HT-29 (cell line): ENCODE measurements at places on chromosomes 2 and 18.
A peak's percentile ranks its signal among the peaks of the same experiment; 100 is the strongest.

- no peak for DNase-seq
These were observed 71.3 kb upstream of the TEX51 start for GRCh38 chr2:126827371-126827770.

DNA sequence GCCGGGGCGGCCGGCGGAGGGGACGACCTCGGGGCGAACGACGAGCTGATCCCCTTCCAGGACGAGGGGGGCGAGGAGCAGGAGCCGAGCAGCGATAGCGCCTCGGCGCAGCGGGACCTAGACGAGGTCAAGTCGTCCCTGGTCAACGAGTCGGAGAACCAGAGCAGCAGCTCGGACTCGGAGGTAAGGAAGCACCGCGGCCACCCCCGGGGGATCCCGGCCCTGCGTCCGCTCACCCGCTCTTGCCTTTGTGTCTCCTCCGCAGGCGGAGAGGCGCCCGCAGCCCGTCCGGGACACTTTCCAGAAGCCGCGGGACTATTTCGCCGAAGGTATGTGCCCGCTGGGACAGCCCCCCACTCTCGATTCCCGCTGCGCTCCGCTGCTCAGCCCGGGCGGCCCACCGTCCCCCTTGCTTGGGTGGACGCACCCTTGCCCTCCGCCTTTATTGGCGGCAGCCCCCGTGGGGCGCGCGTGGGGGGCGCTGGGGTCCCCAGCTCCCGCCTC, 611 bp downstream of the TCF7L1 start:
- no peak for DNase-seq

GRCh38 chr2:38533757-38534545, 68.8 kb downstream of the HNRNPLL start:
- no peak for DNase-seq

GRCh38 chr2:105365206-105365605, 27.9 kb downstream of the C2orf49 start:
- DNase-seq, result no peak

- DNase-seq, result peak; percentile 61
These were observed 16.8 kb upstream of the ALPI start for GRCh38 chr2:232438951-232439757.

DNA sequence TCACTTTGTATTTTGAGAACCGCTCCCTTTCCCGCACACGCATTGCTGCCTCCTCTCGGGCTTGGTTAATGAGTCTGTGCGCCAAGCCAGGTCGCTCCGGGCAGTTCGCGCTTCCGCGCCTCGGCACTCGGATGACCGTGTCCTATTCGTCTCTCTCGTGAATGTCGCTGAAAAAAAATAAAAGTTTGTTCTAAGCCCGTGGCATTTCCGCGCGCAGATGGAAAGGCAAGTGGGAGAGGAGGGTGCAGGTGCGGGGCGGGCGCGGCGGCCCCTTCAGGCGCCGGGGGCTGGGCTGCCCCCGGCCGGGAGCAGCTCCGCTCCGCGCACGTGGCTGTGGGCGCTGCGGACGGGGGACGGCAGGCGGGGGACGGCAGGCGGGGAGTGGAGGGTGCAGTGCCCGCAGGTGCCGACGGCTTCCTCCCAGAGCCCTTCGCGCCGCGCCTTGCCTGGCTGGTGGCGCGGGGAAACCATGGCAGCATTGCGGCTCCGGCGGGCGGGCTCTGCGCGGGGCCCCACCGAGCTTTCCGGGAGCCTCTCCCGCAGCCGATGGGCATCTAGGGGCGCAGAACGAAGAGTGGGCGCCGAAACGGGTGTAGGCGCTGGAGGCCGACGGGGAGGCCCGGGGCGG, 159.6 kb upstream of the SIX2 start:
- DNase-seq, result no peak

- DNase-seq, result no peak
These were observed 446.1 kb upstream of the MYT1L start for GRCh38 chr2:2777213-2777612.

DNA sequence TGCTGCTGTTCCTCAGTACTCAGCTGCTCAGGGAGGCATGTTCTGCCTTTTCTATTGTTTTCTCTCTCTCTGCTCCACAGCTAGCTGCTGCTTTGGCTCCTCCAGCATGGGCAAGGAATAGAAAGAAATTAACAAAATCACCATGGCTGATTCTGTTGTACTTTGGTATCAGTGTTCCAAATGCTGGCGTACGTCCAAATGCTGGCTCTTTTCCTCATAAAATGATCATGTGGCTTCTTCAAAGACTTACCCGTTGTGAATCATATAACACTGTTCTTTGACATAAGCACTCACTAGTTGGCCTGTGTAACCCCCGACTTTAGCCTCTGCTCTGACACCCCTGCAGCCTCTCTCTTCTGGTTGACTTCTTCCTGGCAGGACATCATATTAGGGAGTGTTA, 547.6 kb downstream of the CPS1 start:
- peak; percentile 66 for DNase-seq

DNA sequence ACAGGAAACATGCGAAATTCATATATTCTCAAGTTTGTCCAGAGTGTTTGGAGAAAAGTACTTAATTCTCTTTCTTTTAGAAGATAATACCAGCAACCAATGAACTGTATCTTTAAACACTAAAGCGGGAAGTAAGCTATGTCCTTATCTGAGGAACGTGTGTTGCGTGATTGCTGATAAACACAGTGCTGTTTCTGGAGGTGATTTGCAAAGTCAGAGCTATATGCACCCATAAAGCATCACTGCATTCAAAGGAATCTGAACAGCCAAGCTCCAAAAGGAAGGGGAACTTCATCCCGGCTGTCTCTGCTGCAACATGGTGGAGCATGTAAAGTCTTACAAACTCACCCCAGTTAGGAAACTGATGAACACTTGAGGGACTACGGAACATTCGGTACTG, 271.7 kb upstream of the FN1 start:
- no peak for DNase-seq

- DNase-seq, result no peak
These were observed 29.4 kb upstream of the REEP1 start for GRCh38 chr2:86366651-86367498.

GRCh38 chr2:231920795-231921194, 5.4 kb downstream of the NPPC start:
- DNase-seq, result no peak

DNA sequence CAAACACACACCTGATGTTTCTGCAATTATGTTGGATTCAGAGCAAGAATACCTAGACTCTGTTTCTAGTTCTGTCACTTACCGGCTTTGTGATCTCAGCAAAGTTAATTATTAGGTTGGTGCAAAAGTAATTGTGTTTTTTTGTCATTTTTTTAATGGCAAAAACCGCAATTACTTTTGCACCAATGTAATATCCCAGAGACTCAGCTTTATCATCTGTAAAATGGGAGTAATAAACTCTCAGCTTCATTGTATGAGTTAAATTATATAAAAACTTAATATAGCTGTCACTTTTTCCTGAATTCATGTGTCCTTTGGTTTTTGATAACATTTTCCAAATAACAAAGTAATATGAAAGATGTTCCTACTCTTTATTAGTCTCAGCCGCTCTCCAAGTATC, 251.7 kb downstream of the TRIB2 start:
- DNase-seq, result no peak

DNA sequence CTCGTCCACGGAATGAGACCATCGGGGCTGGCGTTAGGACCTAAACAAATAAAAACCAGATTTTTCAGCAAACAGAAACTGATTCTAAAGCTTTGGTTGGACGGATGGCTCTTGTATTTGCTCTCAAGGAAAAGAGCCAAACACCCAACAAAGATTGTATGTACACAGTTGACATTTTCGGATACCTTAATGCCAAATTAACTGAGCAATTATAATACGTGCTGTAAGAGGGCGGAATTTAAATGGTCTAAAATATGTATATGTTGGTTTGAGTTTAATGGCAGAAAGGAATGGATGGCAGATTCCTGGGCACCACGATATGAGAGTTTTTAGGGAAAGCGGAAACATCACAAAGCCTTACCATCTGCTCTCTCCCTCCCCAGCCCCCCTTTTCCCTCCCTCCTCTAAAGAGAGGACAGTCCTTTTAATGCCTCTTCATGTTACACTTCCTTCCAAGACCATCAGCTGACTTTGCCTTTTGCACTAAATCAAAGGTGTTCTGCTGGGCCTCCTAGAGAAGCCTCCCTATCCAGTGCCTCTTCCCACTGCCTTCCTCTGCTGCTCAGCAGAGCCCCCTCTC, 33.3 kb downstream of the STAT1 start:
- DNase-seq, result no peak

GRCh38 chr2:164824872-164825271, 16.8 kb downstream of the COBLL1 start:
- no peak for DNase-seq

DNA sequence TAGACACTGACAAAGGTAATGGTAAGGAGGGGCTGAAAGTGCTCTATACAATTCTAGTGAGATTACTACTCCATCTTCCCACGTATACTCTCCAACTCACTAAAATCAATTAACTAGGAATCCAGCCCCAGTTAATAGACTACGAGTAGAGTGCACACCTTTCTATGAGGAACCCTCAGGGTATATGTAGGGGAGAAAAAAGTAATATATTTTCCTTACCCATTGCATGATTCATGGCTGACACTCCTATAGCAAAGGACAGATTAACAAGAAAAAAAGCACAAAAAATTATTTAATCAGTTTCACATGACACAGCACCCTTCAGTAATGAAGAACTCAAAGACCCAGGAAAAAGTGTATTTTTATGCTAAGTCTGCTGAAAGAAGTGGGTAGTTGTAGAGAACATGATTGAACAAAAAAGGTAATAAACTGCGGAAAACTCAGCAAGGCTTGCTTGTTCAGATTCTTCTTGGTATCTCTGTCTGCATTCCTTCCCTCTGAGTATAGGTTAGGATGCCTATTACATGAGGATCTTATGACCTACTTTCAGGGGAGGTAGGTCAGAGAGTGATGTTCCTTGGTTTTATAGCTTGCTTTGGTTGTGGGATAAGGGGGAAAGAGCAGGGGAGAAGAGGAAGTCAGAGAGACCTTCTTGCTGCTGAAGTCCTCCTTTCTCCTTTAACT, 342.0 kb upstream of the DLGAP1 start:
- no peak for DNase-seq
